Dermis blood vessel endothelial cell (primary cell): ENCODE measurements at places on chromosomes 3 and 15. TPM values are rescaled to one million over a fixed set of nuclear protein-coding genes. Genes with fewer than 3 reads are reported as not detected.

DNA sequence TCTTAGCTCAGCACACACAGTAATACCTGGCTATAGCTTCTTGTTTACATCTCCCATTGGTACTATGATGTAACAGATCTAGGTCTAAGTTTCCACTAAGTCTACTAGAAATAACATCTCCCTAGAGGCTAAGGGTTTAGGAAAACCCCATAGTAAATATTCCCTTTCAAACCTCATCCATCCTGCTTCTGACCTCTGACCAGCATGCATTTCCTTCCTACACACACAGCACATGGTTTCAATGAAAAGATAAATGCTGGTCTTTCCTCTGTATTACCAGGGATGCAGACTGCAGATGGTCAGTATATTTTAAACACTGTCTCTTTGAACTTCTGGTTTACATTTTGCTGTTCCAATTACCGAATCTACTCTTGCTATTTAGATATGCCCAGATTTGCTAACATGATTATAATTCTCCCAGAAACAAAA, 96.6 kb downstream of the EFL1 start:
- peak; percentile 43 for DNase-seq

The CLDN16 gene
- total RNA-seq = 0.09 and 0.34 TPM in 2 replicates

The FBXL2 gene
- 23.1 and 25.4 TPM in 2 replicates for total RNA-seq

The TRANK1 gene
- 13.6 and 13.9 TPM in 2 replicates for total RNA-seq

GRCh38 chr3:185150561-185150960, 2.3 kb downstream of the C3orf70 start:
- DNase-seq = no peak

GRCh38 chr3:124552224-124552623, 178.0 kb upstream of the UMPS start:
- peak; percentile 58 for DNase-seq

DNA sequence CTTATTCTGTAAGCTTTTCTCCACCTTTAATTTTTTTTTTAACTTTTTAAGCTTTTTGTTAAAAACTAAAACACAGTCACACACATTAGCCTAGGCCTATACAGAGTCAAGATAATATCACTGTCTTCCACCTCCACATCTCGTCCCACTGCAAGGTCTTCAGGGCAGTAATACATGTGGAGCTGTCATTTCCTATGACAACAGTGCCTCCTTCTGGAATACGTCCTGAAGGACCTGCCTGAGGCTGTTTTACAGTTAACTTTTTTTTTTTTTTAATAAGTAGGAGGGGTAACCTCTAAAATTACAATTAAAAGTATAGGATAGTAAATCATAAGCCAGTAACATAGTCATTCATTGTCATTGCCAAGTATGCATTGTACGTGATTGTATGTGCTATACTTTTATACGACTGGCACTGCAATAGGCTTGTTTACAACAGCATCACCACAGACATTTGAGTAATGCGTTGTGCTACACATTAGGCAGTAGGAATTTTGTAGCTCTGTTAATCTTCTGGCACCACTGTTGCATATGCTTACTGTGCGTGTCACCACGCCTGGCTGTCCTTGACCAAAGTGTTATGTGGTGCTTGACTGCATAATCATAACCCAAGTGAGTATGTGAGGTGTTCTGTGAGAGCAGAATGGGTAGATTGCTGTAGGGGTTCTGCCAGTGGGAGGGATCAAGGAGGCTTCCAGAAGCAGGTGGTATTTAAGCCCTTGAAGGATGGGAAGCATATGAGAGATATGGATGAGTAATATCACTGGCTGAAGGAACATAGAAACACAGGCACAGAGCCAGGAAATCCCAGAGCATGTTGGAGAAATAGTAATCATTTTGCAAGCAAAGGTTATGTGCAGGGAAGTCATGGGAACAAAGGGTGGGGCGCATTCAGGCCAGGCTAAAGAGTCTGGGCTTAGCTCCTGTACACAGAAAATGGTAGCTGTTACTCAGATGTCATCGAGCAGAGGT, 18.3 kb downstream of the FBXO22 start:
- DNase-seq = peak; percentile 83

GRCh38 chr15:31839388-31839787, 190.9 kb upstream of the CHRNA7 start:
- DNase-seq = no peak

GRCh38 chr15:53233801-53234200, 443.7 kb upstream of the ONECUT1 start:
- DNase-seq = no peak

The CD47 gene
- total RNA-seq = 85.6 and 113 TPM in 2 replicates

The LRRC31 gene
- not detected in 2 replicates for total RNA-seq

The KCNH8 gene
- total RNA-seq = under 0.01 and 0.05 TPM in 2 replicates

DNA sequence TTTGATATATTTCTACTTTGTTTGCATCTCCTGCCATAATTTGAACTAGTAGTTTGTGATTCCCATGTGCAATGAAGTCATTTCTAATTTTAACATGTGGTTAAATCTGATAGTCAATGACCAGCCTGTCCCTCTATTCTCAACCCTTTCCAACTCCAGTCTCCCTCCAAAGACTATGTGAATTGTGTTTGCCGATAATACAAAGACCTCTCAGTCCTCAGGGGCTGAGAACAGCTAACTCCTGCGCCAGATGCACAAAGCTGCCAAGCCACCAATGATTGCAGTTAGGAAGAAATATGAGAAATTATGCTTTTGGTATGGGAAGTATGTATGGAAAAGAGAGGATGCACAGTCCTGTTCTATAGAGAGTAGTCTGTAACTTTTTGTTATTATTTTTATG, 54.0 kb downstream of the KCNH8 start:
- DNase-seq = no peak

The TRH gene
- not detected in 2 replicates for total RNA-seq

DNA sequence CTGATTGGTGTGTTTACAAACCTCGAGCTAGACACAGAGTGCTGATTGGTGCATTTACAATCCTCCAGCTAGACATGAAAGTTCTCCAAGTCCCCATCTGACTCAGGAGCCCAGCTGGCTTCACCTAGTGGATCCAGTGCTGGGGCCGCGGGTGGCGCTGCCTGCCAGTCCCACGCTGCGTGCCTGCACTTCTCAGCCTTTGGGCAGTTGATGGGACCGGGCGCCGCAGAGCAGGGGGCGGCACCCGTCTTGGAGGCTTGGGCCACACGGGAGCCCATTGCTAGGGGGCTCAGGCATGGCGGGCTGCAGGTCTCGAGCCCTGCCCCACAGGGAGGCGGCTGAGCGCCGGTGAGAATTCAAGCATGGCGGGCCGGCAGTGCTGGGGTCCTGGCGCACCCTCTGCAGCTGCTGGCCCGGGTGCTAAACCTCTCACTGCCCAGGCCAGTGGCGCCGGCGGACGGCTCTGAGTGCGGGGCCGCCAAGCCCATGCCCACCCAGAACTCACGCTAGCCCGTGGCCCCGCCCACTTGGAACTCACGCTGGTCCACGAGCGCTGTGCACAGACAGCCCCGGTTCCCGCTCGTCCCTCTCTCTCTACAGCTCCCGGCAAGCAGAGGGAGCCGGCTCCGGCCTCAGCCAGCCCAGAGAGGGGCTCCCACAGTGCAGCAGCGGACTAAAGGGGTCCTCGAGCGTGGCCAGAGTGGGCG, 6.6 kb upstream of the TBL1XR1 start:
- DNase-seq = no peak

DNA sequence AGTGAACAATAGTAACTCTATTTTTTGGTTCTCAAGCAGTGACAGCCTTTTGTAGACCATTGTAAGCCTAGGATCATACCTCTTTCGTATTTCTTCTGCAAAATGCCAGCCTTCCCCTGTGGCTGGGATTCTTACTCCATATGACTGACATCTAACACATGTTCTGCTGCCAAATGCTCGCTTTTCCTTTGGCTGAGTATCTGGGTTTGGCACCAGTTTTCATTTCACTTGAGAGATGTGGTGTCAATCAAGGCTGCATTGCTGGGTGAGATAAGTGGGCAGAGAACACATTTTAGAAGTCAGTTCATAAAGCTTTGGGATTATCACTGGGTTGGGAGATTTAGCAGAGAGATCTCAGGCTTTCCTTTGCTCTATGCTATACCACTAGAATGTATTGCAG, 514.7 kb upstream of the SGO1 start:
- DNase-seq = no peak

The IMPDH2 gene
- total RNA-seq = 145 and 226 TPM in 2 replicates

The FANCD2 gene
- total RNA-seq = 15.0 and 37.2 TPM in 2 replicates

The MYL3 gene
- total RNA-seq = 0.14 TPM in 1 of 2 replicates, not detected in the other

DNA sequence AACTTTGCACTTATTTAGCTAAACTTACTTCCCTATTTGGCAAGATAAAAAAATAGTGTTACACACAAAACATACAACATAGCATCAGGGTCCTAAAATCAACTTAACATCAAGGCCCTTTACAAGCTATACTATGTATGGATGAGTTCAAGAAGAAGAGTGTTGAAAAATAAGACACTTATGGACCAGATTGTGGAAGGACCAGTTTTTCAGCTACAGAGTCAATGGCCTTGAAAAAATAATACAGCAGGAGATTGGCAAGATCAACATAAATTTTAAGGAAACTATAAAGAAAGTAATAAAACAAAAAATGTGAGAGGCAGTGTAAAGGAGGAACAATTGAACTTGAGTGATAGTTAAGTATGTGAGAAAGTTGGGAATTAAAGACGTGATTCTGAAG, 66.3 kb upstream of the BBX start:
- no peak for DNase-seq

The BCL6 gene
- 1.7 and 2.2 TPM in 2 replicates for total RNA-seq

DNA sequence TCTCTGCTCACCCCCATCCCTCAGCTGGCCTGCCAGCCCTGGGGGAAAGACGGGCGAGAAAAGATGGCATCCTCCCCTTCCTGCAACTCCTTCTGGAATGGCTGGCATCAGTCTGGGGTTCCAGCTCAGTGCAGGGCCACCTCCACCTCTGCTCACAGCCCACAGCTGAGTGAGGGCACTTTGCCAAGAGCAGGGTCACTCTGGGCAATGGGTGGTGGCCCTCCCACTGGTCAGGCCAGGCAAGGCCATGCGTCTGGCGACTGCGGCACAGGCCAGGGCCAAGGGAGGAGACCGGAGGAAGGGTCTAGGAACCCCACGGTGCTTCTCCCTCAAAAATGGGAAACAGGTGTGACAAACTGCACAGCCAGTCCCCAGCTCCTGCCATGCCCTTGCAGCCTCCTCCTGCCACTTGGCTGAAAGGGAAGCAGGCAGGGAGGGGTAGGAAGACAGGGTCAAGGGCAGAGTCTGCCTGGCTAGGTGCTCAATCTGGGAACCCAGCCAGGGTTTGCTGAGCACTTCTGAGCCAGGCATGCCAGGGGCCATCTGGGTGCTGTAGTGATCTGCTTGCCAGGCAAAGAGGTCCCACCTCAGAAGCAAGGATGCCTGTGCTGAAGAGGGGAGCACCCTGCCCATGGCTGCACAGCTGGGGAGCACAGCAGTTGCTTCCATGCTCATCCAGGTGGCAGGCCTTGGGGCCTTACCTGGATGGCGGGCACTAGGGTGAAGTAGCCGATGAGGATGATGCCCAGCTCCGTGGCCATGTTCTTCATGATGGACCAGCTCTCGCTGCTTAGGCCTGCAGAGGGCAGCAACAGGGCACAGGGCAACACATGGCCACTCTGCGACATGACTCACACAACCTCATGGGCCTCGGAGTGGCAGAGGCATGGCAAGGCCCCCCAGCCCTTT, 41.2 kb downstream of the PTPN23 start:
- peak; percentile 65 for DNase-seq

DNA sequence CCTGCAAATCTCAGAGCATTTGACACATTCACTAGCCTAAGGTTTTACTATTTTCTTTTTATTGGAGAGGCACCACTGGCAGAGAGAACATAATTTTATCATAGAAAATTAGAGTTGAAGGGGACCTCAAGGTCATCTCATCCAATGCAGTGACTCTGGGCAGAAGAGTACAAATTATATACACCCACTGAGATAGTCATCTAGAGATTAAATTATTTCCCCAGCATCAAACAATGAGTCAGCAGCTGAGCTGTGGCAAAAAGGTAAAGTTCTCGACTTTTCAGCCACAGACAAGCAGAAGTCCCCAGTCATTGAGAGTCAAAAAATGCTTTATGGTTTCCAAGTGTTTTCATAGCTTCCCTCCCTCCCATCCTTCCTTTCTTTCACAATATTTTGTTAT, 39.3 kb upstream of the SEMA6D start:
- no peak for DNase-seq

GRCh38 chr15:41483519-41483918, 10.2 kb upstream of the ITPKA start:
- no peak for DNase-seq

The ETV5 gene
- 14.1 and 38.6 TPM in 2 replicates for total RNA-seq

DNA sequence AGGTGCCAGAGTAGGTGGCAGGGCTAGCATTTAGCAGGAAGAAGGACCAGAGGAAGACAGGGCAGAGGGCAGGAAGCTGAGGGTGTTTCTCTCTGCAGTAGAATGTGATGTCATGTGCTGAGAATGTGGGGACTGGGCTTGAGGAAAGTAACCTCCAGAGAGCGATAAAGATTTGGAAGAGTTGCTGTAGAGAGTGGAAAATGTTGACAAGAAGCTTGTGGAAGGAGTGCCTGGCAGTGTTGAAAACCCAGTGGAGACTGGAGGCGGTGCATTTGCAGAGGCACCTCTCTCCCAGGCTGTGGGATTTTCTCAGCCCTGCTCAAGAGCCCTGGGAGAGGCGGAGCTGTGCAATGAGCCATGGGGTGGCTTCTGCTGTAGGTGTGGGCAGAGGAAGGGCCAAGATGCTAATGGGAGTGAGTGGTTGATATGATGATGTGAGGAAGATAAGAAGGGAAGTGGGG, 54.8 kb downstream of the MESD start:
- DNase-seq = peak; percentile 62

GRCh38 chr15:88894348-88894818, 961 bp downstream of the HAPLN3 start:
- peak; percentile 70 for DNase-seq

The RTP1 gene
- total RNA-seq = not detected in 2 replicates

- DNase-seq = peak; percentile 84
Observed at GRCh38 chr15:96992817-96993216, 662.3 kb downstream of the NR2F2 start.

- peak; percentile 30 for DNase-seq
Observed at GRCh38 chr15:100809151-100809550, 70.5 kb upstream of the ALDH1A3 start.

- DNase-seq = no peak
Observed at GRCh38 chr3:25151903-25152295, 276.2 kb upstream of the RARB start.

DNA sequence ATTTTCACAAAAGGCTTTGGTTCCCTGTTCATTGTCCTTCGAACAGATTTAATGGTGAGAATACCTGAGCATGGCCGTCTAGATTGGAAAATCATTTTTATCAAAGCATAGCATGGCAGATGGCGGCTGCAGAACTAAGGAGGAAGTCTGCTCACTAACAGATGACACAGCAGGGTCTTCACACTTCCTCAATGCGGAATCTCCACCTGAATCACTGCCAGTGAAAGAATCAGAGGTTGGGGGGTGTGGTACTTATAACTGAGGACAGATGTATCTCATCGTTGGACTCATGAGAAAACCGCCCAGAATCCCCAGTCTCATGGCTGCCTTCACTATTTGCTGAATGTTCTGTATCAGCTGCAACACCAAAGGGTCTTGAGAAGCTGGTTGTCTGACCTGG, 31.6 kb upstream of the PYGO1 start:
- DNase-seq = no peak

The INSYN1 gene
- not detected in 2 replicates for total RNA-seq

- DNase-seq = no peak
Observed at GRCh38 chr3:183394150-183394549, 34.3 kb downstream of the MCF2L2 start.
